ENCODE measurements at places on chromosomes 6 and 20.

- no peak for DNase-seq
These were observed 108.2 kb downstream of the THBS2 start for GRCh38 chr6:169145496-169145895.

DNA sequence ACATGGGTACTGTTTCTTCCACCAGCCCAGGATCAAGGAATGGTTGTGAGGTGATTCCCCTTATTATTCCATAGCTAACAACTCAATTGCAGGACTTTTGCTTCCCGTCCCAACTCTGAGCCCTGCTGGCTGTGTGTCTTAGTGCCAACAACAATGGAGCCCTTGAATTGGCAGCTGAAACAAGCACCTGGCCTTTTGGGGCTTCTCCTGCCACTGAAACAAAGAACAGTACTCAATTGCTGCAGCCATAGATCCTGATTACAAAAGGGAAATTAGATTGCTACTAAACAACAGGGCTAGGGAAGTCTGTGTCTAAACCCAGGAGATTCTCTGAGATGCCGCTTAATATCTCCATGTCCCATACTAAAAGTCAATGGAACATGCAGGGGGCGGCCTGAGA is 61.3 kb upstream of the CARMIL1 start:
- no peak for DNase-seq

DNA sequence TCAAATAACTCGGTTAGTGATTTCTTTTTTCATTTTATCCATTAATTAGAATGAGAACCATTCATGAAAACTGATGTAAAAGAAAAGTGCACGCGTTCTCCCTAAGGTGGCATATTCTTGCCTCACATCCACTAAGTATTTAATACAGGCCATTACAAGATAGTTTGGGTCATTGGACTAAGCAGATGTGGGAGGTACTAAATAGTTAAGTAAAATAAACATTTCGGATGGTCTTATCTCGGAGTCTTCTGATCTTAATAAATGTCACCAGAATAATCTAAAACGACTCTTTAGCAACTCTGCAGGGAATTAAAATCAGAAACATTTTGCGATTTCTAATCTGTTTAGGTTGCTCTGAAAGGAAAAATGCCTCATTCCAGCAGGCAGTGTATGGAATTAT is 78.7 kb downstream of the RFX6 start:
- DNase-seq, result no peak

- DNase-seq, result no peak
These were observed 160.8 kb upstream of the KHDRBS2 start for GRCh38 chr6:62446647-62447316.

- no peak for DNase-seq
These were observed 158.1 kb upstream of the ZNF217 start for GRCh38 chr20:53751620-53752318.

DNA sequence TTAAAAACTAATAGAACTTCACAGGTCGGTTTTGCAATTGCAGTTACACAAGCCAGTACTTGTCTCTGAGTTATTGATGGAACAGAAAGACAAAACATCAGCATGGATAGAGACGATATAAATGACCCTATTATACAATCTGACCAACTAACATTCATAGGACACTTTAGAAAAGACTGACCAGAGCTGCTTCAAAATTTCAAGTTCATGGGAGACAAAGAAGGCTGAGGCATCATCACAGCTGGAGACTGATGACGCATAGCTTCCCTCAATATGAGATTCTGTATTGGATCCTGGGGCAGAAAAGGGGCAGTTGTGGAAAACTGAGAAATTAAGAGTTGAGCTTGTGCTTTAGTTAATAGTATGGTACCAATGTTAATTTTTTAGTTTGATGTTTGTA is 174.0 kb downstream of the THBS2 start:
- DNase-seq, result no peak

- no peak for DNase-seq
These were observed 29.2 kb downstream of the C6orf58 start for GRCh38 chr6:127606131-127606562.

- no peak for DNase-seq
These were observed 222.5 kb downstream of the GJA1 start for GRCh38 chr6:121657972-121658371.

Measured in GOT3 (cell line).